ENCODE measurements at places on chromosomes 11 and 22.

GRCh38 chr22:28736301-28737155, 5.1 kb downstream of the CHEK2 start:
- no peak for DNase-seq

DNA sequence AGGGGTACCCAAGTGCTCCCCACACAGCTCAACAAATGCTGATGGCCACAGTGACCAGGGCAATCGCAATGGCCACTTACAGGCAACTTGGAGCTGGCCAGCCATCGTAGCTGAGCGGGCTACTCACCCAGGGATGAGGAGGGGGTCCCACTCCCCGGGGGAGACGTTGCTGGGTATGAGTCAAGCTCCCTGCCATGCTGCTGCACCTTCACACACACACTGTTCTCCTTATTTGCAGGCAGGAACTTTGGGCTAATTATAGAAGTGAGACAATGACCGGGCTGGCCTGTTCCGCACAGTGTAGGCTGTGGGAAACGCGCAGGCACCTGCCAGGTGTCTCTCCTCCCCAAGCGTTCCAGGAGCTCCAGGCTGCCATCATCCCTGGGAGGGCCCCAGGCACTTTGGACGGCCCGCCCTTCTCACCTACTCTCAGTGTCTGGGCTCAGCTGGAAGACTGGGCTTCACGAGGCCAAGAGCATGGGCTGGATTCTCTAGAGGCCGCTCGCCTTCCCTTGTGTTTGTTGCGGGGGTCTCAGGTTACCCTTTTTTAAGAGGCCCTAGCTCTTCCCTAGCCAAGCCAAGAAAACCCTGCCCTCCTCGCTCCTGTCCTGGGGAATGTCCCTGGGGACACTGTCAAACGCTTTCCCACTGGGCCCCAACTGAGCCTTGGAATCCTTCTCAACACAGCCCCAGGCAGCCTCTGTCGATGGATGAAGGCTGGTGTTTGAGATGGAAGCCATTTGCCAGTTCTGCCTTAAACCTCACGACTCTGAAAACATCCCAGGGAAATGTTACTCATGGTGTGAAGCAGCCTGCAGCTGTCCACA, 73.0 kb downstream of the RTL6 start:
- no peak for DNase-seq

DNA sequence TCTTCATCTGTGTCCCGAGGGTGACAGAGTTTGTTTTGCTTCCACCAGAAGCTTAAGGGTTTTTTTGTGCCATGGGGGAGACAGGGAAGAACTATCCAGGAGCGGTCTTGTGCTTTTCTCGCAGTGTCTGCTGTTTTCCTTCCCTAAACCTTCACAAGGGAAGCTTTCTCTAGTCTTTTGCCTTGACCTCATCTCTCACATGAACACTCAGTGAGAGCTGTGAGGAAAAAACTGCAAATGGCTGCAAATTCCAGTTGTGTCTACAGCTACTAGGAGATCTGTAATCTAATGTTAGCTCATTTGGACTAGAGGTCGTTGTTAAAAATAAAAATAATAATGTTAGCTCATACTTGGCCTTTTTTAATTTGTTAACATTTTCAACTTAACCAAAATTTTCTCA, 264.7 kb upstream of the SESN3 start:
- DNase-seq, result no peak

GRCh38 chr22:20853236-20853660, 5.4 kb downstream of the PI4KA start:
- DNase-seq, result no peak

- DNase-seq, result no peak
Measured at GRCh38 chr11:92845390-92845789, 124.1 kb upstream of the MTNR1B start.

DNA sequence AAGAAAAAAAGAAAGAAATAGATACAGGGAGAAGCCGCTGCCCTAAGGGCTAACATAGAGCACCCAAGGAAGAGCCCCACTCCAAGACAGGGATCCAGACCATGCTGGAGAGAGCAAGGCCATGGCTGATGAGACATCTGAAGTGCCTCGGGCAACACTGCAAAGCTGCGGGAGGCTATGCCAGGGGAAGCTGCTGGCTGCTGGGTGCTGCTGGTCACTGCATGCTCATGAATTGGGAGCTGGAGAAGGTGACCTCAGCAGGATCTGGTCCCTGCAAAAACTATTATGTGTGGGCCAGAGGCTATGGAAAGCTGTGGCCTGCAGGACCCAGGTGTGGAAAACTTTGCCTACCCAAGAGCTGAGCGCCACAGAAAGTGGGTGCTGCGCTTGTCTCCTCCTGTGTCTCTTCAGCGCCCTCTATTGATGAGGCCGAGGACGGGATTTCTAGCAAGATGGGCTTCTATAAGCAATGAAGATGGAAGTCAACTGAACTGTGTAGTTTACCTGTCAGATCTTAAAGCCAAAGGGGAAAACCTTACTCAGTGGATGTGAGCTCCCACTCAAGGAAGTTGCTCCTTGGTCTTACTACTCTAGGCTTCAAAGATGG, 17.3 kb upstream of the SLC29A2 start:
- peak; percentile 76 for DNase-seq

DNA sequence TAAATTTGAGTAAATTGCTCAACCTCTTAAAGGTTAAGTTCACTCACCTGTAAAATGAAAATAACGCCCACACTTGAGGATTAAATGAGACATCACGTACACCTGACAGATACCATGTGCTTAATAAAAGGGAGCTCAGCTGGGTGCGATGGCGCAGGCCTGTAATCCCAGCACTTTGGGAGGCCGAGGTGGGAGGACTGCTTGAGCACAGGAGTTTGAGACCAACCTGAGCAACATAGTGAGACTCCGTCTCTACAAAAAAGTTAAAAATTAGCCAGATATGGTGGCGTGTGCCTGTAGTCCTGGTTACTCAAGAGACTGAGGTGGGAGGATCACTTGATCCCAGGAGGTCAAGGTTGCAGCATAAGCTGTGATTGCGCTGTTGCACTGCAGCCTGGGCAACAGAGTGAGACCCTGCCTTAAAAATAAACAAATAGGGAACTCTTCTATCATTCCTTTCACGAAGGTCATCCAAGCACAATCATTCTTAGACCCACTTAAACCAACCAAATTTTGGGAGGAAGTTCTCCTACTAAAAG, 134.1 kb downstream of the BBOX1 start:
- DNase-seq, result no peak

DNA sequence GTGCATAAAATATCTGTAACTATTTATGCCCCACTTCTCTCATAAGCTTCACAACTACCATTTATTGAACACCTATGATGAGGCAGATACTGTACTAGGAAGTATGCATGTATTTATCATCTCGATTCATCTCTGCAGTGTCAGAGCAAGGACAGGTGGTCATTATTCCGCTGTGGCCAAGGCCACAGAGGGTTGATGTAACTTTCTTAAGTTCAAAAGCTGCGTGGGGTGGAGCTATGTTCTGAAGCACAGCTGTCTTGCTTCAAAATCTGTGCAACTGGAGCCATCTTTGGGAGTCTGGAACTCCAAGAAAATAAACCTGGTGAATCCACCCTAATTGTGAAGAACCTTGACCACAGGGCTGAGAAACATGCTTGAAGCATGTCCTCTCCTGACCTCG, 60.2 kb upstream of the HMGXB4 start:
- no peak for DNase-seq

- DNase-seq, result no peak
Measured at GRCh38 chr11:19539861-19540260, 172.8 kb upstream of the NAV2 start.

- DNase-seq, result no peak
Measured at GRCh38 chr11:36389811-36390210, 93.7 kb downstream of the PRR5L start.

DNA sequence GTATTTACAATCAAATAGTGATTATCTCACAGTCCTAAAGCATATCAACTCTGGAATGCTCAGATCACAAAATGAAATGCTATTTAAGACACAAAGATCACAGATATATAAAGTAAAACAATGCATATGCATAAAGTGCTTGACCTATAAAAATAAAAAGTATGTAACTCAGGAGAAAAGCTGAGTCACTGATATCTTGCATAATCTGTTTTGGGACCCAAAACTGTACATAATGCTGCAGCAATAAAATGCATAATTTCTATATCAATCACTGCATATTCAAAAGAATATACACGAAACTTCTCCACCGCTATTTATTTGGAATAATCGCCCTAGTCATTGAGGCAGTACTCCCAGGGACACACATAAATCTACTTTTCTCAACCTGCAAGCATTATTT, 34.9 kb upstream of the GRIA4 start:
- DNase-seq, result peak; percentile 39

DNA sequence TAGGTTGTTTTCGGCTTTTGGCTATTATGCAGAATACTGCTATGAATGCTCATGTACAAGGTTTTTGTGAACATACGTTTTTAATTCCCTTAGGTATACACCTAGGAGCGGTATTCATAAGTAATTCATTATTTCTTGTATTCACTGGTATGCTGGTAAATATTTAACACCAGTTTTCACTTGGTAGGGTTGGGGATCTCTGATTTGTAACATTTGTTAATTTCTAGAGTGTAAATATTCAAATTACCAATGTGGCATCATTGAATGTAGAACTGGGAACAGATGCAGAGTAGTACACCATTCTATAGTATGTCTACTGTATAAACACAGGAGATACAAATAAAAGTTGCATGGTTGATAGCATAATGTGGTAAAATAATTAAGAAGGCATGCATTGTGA, 16.3 kb downstream of the GVQW3 start:
- no peak for DNase-seq

- DNase-seq, result no peak
Measured at GRCh38 chr11:35311331-35311730, 108.0 kb downstream of the SLC1A2 start.

- DNase-seq, result no peak
Measured at GRCh38 chr11:92739491-92739890, 230.0 kb upstream of the MTNR1B start.

- DNase-seq, result no peak
Measured at GRCh38 chr11:69136471-69136870, 19.3 kb upstream of the SMIM38 start.

GRCh38 chr11:73226297-73227006, 8.4 kb downstream of the P2RY2 start:
- DNase-seq, result no peak

DNA sequence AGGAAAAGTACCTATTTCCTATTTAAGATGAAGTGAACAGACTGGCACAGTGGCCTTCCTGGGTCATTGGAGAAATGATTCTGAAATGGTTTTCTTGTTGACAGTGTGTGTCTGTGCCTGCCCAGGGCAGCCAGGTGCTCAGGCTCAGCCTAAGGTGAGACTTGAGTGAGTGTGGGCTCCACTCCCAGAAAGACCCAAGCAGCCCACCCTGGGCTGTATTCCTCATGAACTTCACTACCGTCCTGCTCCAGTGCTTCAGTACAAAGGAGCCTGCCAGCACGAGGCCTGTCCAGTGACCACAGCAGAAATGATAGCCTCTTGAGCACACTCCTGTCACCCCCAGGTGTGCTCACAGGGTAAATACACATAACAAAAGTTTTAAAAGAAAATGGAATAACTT, 49.5 kb downstream of the GAB4 start:
- DNase-seq, result no peak

GRCh38 chr11:8168485-8169257, at the start of gene RIC3:
TSS of gene RIC3 (minus strand) at chr11:8169025. CDS start at chr11:8168989, 36 bp downstream.
- no peak for DNase-seq

DNA sequence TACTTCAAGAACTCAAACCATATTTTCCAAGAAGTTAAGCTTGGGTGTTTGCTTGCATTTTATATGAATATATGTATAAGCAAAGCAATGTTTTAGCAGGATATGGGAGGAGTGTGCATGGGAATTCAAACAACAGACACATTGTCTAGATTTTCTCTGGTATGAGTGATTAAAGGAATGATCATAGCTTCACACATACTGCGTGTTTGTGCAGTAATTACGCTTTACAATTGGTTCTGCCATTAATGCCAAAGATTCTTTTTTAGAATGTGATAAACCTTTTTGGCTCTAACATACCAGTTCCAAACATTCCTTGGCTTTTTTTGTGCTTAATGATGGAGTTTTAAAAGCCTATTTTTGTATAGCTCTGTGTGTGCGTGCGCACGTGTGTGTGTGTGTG, 54.0 kb downstream of the CCDC34 start:
- DNase-seq, result no peak

DNA sequence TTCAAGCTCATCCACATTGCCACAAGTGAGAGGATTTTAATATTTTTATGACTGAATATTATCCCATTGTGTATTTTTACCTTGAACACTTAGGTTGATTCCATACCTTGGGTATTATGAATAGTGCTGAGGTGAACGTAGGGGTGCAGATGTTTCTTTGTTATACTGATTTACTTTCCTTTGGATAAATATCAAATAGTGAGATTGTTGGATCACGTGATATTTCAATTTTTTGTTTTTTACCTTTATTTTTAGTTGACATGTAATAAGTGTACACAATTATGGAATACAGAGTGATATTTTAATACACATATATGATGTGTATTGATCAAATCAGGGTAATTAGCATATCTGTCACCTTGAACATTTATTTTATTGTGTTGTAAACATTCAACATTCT, 8.1 kb downstream of the OR10W1 start:
- DNase-seq, result no peak

DNA sequence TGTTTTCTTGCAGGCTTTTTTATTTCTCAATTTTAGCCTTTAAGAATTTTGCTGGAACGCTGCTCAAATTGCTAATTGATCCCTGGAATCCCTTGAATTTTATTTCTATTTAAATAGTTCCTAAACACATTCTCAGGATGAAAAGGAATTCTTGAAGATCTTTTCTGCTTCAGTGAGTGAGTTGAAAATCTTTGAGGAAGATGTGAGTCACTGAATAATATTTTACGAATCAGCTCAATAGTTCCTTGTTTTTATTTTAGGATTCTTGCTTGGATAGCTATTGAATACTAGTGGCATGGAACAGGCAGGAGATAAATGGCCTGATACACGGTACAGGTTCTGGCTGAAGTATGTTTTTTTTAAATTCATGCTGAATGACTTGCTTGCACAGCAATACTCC, 194.6 kb upstream of the CCDC90B start:
- DNase-seq, result no peak

- no peak for DNase-seq
Measured at GRCh38 chr11:9277176-9277575, 12.0 kb upstream of the DENND5A start.

DNA sequence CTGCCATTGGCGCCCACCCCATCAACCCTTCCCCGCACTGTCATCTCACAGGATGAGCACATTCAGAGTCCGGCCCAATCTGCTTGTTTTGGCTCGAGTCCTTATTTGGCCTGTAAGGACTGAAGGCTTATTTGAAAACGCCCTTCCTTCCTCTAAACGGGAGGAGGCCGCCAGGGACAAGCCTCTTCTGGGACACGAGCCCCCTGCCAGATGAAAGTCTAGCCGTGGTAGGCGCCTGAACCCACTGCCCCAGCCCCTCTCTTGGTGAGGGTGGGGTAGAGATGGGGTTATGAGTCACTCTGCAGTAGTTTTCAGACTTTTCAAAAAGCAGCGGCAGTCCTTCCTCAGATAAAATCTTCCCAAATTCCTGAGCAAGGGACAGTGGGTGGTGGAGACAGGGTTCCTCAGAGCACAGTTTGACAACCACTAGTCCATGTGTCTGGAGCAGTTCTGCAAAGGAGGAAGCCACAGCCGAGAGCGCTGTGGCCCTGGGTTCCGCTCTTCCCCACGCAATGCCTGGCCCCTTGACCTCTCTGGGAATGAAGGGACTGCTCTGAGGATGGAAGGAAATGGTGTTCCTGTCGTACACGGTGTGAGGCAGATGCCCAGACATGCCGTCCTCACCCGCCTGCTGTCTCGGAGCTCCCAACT, 57.0 kb downstream of the MYH9 start:
- peak; percentile 58 for DNase-seq
